ENCODE measurements at places on chromosomes 13 and 19. TPM values are rescaled to one million over a fixed set of nuclear protein-coding genes. Genes with fewer than 3 reads are reported as not detected.

- no peak overlapping the region for H3K27ac ChIP-seq
- peaks cover 35% of the 10 kb centered on the region for H3K4me1 ChIP-seq
- DNase-seq = peak; percentile 54
These were observed 2.9 kb upstream of the KCNN4 start for GRCh38 chr19:43783636-43784035.

DNA sequence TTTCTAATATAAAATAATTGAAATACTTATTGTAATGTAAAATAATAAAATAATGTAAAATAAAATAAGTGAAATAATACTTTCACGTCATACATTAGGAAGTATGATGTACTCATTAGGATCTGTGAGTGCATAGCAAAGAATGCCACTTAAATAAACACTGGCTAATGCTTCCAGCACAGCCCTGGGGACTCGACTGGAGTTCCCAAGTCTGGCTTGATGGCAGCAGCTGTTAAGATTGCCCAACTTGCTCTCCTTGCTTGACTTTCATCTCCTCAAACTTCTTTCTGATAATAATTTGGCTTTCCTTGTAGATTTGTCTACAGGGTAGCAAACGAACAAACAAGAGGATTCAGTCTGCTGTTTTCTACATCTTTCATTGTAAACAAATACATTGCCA lies 191.9 kb downstream of the COG6 start:
- no peaks in the 10 kb centered on the region for H3K4me1 ChIP-seq
- H3K27ac ChIP-seq = no peak overlapping the region
- H3K36me3 ChIP-seq = no peaks in the 10 kb centered on the region
- peaks cover 3% of the 10 kb centered on the region for H3K27me3 ChIP-seq
- DNase-seq = no peak
- H3K4me3 ChIP-seq = no peak overlapping the region

- H3K4me3 ChIP-seq = no peak overlapping the region
- H3K27me3 ChIP-seq = no peaks in the 10 kb centered on the region
- no peak for DNase-seq
- no peaks in the 10 kb centered on the region for H3K36me3 ChIP-seq
- no peaks in the 10 kb centered on the region for H3K4me1 ChIP-seq
These were observed 14.4 kb downstream of the MEF2B start for GRCh38 chr19:19155495-19156219.

DNA sequence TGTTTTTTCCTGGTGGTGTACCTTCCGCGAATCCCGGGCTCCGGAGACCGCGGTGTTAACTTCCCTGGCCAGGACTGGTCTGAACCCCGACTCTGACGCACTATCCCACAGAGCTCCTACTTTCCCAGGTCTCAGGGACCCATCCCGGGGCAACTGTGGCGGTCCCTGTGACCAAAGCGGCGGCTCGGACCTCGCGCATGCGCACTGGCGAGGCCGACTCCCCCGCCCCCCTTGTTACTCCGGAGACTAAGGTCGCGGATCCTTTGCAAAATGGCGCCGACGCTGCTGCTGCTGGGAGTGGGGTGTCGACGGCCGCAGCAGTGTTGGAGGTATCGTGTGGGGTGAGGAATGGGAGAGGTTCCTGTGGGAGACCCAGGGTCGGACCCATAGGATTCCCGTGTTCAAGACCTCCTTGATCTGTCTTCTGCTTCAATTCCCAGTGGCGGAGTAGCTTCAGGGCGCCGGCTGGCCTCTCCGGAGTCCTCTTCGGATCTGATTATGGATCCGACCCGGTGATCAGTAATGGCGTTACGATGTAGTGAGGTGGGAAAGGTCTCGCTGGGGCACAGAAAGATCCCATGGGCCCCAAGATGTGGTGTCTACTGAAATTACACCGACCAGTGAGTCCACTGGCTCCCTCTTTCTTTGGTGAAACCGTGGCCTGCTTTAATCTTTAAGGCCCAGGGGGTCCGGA lies 66.6 kb upstream of the ZNF527 start:
- DNase-seq = peak; percentile 54
- no peak overlapping the region for H3K27ac ChIP-seq
- H3K4me3 ChIP-seq = peak overlapping the region; percentile 59
- H3K36me3 ChIP-seq = no peaks in the 10 kb centered on the region
- H3K4me1 ChIP-seq = no peaks in the 10 kb centered on the region

DNA sequence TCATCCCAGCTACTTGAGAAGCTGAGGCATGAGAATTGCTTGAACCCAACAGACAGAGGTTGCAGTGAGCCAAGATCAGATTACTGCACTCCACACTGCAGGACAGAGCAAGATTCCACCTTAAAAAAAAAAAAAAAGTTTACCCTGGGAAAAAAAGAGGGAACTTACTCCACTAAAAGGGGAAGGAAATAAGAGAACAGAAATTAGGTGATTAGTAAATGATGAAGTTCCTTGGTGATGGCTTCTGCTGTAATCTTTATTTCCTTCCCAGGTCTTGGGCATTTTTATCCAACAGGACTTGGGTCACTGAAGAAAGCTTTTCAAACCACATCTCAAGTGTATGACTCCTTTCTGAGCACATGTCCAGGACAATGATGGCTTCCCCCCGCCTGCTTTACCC lies 9.3 kb downstream of the ZNF780A start:
- no peak for DNase-seq
- H3K4me3 ChIP-seq = no peak overlapping the region
- no peaks in the 10 kb centered on the region for H3K27me3 ChIP-seq
- H3K36me3 ChIP-seq = peaks cover 36% of the 10 kb centered on the region

Gene ZNF723
- total RNA-seq = not detected
